Activated effector memory CD4-positive, alpha-beta T cell treated with anti-CD3 and anti-CD28 coated beads, Interleukin-2, amount 50 U/mL, for 16 hours (primary cell): ENCODE measurements at places on chromosomes 3 and 15.
A peak's percentile ranks its signal among the peaks of the same experiment; 100 is the strongest.

GRCh38 chr3:42094691-42095391 lies 3.7 kb downstream of the TRAK1 start:
- DNase-seq: peak; percentile 46

DNA sequence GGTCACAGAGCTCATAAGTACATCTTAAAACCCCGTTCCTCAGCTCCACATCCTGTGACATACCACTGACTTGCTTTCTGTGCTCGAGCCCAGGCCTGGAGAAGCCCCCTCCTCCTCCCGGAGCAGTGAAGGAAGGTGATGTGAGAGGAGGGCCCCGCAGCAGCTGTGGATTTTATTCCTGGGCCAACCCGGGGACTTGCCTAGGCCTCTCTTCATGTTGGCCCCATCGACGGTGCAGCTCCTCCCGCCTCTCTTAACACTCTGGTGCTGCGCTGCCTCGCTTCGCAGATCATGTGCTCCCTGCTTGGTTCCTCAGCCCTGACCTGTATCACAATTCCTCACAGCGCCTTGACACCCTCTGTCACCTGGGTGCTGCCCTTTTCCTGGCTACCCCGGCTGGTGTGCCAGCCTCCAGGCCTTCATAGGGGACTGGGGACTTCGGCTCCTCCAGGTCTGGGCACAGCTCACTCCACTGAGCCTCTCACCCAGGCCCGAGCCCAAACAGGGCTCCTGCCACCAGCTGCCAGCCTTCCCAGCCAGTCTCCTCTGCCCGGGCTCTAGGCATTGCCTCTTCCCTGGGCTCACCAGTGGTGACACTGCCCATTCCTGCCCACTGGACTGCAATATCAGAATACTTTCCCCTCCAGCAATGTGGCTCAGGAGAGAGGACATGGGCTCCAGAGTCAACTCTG lies 21.5 kb downstream of the MAGEF1 start:
- no peak for DNase-seq

DNA sequence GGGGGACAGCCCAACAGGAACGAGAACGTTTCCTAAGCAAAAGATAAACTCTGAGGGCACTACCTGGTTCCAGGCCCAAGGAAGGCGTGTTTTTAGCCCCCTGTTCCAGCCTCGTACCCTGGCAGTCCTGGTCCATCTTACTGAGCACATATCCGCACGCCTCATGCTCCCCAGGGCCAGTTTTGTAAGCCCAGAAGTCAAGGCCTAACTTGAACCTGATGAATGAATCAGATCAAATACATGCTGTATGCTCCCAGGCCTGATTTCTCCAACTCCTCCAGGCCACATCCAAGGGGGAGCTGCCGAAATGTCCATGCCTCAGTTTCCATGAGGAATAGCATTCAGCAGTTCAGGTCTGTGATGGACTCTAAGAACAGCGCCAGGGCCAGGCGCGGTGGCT lies 14.3 kb upstream of the DOCK3 start:
- peak; percentile 45 for DNase-seq

GRCh38 chr3:136343873-136344555 lies 93.9 kb downstream of the PCCB start:
- no peak for DNase-seq

- DNase-seq: no peak
These were observed 120.3 kb upstream of the PHLDB2 start for GRCh38 chr3:111738790-111739189.
